ENCODE measurements at places on chromosomes 2 and 18. TPM values are rescaled to one million over a fixed set of nuclear protein-coding genes. Genes with fewer than 3 reads are reported as not detected.

The CYP27C1 gene
- total RNA-seq, result 0.15 TPM

GRCh38 chr18:76518860-76519538 is 24.0 kb upstream of the ZNF516 start:
- no peaks in the 10 kb centered on the region for H3K36me3 ChIP-seq
- no peaks in the 10 kb centered on the region for H3K4me1 ChIP-seq
- peak overlapping the region; percentile 9 for H3K4me3 ChIP-seq
- no peaks in the 10 kb centered on the region for H3K27me3 ChIP-seq

The SERPINB3 gene
- 0.30 TPM for total RNA-seq

DNA sequence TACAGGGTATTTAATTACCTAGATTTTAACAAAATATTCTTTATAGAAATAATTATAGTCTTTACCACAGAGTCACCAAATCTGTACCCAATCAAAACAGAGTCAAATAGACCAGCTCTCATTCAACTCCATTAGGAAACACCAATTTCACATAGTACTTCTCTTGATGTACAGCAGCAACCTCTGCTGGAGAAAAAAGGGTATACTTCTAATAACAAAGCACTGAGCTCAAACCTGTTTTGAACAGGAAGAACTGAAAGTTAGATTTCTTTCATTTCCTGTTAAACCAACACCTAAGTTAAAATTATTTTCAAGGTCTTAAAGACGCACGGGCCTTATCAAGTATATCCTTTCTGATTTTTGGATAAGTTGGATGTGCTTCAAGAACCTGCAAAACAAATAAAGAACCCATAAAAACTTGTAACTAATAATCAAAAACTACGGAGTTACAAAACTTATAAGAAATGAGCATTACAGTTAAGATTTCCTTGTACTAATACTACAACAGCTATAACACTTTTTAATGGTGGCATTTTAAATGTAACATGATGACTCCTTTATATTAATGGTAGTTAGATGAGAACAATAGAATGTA is 79.0 kb downstream of the TTC21B start:
- no peak for DNase-seq
- H3K27me3 ChIP-seq, result no peaks in the 10 kb centered on the region
- no peaks in the 10 kb centered on the region for H3K4me1 ChIP-seq

GRCh38 chr2:212099658-212100057 is 438.9 kb downstream of the ERBB4 start:
- H3K4me1 ChIP-seq, result no peaks in the 10 kb centered on the region
- H3K27me3 ChIP-seq, result no peaks in the 10 kb centered on the region
- no peak overlapping the region for H3K4me3 ChIP-seq
- no peak for DNase-seq
- H3K36me3 ChIP-seq, result no peaks in the 10 kb centered on the region
- H3K27ac ChIP-seq, result no peak overlapping the region

The HNMT gene
- total RNA-seq, result 81.7 TPM

DNA sequence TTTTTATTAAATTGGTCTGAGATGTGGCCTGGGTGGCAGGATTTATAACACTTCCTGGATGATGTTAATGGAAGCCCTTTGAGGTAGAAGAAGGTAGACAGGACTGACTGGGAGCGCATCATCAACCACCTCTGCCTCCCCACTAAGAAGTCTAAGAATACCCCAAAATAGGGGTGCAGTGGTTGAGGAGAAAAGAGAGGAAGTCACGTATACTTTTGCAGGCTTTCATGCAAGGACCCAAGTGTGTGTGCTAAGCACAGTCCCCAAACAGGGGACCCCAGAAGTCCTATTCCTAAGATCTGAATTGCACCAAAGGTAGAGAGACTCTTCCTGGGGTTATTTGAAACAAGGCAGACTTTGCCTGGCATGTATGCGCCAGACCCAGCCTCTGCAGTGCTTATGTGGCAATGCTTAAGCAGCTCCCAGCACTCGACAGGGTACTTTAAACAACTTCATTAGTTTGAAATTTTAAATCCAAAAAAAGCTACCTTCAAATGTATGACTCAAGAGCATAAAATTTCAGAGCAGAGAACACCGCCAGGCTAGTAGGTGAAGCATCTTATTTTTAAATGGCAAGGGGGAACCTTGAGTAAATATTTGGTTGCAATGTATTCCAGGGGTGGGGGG is 35.3 kb downstream of the BCL2 start:
- peaks cover 19% of the 10 kb centered on the region for H3K4me1 ChIP-seq
- H3K4me3 ChIP-seq, result no peak overlapping the region
- no peaks in the 10 kb centered on the region for H3K36me3 ChIP-seq

DNA sequence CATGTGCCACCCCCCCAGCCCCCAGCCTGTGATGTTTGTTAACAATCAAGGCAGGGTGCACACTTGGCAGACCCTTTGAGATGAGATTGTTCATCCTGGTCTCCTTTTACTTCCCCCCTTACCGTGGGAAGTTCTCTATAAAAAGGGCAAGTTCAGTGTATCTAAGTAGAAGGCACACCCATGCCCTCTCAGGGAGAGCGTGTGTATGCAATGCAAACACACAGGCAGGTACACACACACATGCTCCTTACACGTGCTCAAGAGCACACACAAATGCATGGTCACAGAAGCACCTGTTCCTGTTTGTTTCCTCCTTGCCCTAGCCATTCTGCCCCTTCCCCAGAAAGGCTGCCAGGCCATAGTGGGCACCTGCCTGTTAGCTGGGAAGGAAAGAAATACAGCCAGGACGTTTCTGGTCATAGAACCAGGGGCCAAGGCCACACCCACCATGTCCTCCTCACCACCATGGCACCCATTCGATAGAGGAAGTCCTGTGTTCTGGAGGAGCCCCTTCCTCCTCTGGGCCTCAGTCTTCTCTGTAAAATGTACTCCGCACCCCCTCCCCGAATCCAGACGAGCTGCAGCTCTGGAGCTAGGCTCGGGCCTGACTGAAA is 3.1 kb downstream of the ATOH8 start:
- H3K4me3 ChIP-seq, result peak overlapping the region; percentile 95
- peaks cover 4% of the 10 kb centered on the region for H3K36me3 ChIP-seq
- DNase-seq, result peak; percentile 69
- H3K27ac ChIP-seq, result peak overlapping the region; percentile 98
- H3K4me1 ChIP-seq, result peaks cover 73% of the 10 kb centered on the region

DNA sequence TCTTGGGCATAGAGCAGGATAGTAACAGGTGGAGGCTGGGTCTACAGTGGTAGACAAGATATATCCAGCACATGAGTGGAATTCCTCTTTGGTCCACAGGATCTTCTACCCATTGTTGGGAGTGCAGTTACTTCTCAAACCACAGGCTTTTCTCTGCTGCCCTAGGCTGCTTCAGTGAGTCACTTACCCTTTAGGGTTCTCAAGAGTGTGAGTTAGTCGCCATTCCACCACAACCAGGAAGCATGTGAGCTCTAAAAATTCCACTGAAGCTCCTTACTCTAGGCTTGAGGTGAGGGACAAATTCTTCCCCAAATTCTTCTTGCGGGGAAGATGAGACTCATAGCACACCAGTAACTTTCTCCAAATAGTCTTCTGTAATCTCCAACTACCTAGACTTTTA is 189.4 kb downstream of the PLCL1 start:
- no peaks in the 10 kb centered on the region for H3K27me3 ChIP-seq
- no peaks in the 10 kb centered on the region for H3K4me1 ChIP-seq
- DNase-seq, result no peak
- H3K4me3 ChIP-seq, result no peak overlapping the region

The DHRS9 gene
- total RNA-seq, result 24.2 TPM

The IL36A gene
- not detected for total RNA-seq

The C2orf80 gene
- not detected for total RNA-seq

The ABHD1 gene
- total RNA-seq, result not detected

The LRRTM1 gene
- total RNA-seq, result 0.22 TPM

The KLHL41 gene
- total RNA-seq, result 1.3 TPM

DNA sequence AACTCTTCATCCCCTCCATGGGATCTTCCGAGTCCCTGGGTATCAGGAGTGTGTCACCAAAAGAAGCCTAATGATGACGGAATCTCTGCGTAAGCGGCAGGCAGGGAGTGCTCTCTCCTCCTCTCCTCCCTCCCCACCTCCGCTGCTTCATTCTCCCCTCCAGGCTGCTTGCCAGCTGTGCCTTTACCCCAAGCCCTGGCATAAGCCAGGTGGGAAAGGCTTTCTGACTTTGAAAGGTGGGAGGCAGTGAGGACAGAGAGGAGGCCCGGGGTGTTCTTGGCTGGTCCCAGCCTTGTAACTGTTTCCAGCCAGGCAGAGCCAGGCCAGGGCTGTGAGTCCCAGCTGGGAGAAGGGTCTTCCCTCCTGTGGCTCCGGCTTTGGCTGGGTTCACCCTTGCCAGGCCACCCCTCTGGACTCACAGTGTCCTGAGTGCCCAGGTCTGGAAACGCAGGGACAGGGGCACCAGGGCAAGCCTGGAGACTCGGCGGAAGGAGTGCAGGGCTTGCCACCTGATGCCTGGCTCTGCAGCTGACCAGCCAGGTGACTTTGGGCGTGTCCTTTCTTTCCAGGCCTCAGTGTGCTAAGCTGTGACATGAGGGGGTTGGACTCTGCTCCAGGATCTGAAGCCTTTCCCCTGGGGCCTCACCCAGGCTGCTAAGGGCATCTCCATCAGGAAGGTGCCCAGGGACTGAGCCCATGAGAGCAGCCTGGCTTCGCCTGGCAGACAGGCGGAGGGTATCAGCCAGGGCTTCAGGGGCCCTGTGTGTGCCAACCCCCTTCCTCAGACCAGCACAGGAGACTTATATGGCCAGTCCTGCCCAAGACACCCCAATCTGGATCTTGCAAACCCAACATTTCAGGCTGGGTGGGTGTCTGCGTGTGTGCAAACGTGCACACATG is 32.7 kb upstream of the HPCAL1 start:
- H3K27me3 ChIP-seq, result no peaks in the 10 kb centered on the region
- H3K4me1 ChIP-seq, result peaks cover 7% of the 10 kb centered on the region
- H3K36me3 ChIP-seq, result no peaks in the 10 kb centered on the region

The COL5A2 gene
- total RNA-seq, result 24.8 TPM

The PAIP2B gene
- 2.8 TPM for total RNA-seq

DNA sequence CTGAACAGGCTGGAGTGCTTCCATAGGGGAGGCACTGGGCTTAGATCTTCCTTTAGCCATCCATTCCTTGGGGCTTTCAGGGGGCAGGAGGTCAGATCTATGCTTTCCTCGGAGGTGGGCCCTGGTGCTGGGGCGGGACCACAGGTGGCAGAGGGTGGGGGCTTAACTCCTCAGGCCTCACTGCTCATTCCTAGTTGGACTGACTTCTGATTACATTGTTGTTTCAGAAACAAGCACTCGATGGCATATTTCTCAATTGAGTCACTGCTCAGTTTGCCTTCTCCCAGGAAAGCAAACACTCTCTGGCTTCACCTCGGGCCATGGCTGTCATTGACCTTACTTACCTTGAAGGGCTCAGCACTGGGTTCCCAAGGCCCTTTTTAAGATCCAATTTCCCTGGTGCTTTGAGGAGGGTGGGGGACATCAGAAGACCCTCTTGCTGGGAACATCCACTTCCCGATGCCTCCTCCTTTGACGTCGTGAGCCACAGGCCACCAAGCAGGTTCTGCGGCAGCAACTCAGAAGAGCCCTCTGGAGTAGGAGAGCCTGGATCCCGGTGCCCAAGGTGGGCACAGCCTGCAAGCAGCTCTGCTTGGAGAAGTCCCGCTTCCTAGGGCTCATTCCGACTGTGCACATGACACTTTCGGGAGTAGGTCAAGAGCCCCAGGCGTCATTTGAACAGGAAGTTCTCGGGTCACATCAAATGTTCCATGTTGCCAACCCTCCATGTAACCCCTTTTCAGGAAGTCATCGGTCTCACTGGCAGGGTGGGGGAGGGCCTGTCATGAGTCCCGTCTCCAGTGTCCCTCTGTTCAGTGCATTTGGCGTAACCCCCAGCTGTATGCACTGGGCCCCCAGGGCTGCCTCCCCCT is 40.6 kb downstream of the SDC1 start:
- H3K27ac ChIP-seq, result peak overlapping the region; percentile 85
- H3K36me3 ChIP-seq, result no peaks in the 10 kb centered on the region
- peak overlapping the region; percentile 1 for H3K4me3 ChIP-seq
- H3K4me1 ChIP-seq, result peaks cover 78% of the 10 kb centered on the region
- no peaks in the 10 kb centered on the region for H3K27me3 ChIP-seq

DNA sequence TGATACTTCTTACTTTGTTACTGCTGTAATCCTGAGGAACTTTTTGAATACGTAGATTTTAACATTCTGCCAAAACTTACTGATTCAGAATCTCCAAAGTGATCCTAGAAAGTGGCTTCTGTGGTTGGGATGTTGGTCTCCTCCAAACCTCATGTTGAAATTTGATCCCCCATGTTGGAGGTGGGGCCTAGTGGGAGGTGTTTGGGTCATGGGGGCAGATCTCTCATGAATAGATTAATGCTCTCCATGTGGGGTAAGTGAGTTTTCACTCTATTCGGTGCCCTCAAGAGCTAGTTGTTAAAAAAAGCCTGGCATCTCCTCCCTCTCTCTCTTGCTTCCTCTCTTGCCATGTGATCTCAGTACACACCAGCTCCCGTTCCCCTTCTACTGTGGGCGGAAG is 329.9 kb downstream of the HRH4 start:
- no peak overlapping the region for H3K4me3 ChIP-seq
- no peaks in the 10 kb centered on the region for H3K4me1 ChIP-seq
- H3K27ac ChIP-seq, result no peak overlapping the region
- no peak for DNase-seq
- no peaks in the 10 kb centered on the region for H3K36me3 ChIP-seq

- H3K27me3 ChIP-seq, result no peaks in the 10 kb centered on the region
- peak overlapping the region; percentile 49 for H3K4me3 ChIP-seq
- H3K36me3 ChIP-seq, result no peaks in the 10 kb centered on the region
- peaks cover 17% of the 10 kb centered on the region for H3K4me1 ChIP-seq
- DNase-seq, result peak; percentile 88
- peak overlapping the region; percentile 63 for H3K27ac ChIP-seq
Observed at GRCh38 chr18:23619388-23619881, 33.1 kb upstream of the NPC1 start.

The CYP26B1 gene
- total RNA-seq, result 2.7 TPM

GRCh38 chr2:5869936-5870335 is 177.8 kb downstream of the SOX11 start:
- no peak overlapping the region for H3K27ac ChIP-seq
- H3K4me1 ChIP-seq, result no peaks in the 10 kb centered on the region
- DNase-seq, result no peak
- H3K36me3 ChIP-seq, result no peaks in the 10 kb centered on the region
- no peak overlapping the region for H3K4me3 ChIP-seq

DNA sequence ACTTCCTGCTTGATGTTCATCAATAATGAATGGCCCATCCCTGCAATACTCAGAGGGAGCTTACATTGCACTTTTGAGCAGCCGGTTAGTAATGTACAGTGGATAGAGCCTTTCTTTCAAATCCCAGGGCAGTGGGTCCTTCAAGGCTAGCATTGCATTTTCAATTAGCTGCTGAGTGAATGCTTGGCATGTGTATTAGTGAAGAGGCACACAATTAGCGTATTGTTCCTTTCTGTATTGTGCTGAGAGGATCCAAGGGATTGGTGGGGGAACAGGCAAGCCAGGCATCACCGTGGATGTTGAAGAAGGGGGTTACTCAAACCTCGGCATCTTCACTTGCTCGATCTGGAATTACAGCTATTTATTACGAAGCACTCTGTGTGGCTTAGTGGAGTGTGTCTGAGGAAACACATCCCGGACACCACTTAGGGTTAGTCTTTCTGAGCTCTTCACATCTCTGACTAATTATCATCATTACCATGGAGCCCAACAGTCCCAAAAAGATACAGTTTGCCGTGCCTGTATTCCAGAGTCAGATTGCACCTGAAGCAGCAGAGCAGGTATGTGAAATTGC is at the start of gene PPP1R1C:
TSS of gene PPP1R1C (plus strand) at position 222 of the 574 bp plus-strand sequence. CDS start at position 480, 258 bp downstream.
- H3K4me3 ChIP-seq, result no peak within 1 kb of the TSS
- no peaks in the 10 kb centered on the region for H3K27me3 ChIP-seq
- no peaks in the 10 kb centered on the region for H3K4me1 ChIP-seq
- H3K36me3 ChIP-seq, result no peaks in the 10 kb centered on the region

GRCh38 chr2:206873423-206873822 is 65.9 kb upstream of the CPO start:
- no peaks in the 10 kb centered on the region for H3K4me1 ChIP-seq
- H3K36me3 ChIP-seq, result no peaks in the 10 kb centered on the region
- no peak overlapping the region for H3K4me3 ChIP-seq
- no peaks in the 10 kb centered on the region for H3K27me3 ChIP-seq
